ELR (cell line): ENCODE measurements at places on chromosomes 3 and 15.

GRCh38 chr3:55330756-55331155, 156.3 kb downstream of the WNT5A start:
- peak; percentile 46 for DNase-seq

- no peak for DNase-seq
Measured at GRCh38 chr15:59249816-59250215, 43.2 kb downstream of the LDHAL6B start.

DNA sequence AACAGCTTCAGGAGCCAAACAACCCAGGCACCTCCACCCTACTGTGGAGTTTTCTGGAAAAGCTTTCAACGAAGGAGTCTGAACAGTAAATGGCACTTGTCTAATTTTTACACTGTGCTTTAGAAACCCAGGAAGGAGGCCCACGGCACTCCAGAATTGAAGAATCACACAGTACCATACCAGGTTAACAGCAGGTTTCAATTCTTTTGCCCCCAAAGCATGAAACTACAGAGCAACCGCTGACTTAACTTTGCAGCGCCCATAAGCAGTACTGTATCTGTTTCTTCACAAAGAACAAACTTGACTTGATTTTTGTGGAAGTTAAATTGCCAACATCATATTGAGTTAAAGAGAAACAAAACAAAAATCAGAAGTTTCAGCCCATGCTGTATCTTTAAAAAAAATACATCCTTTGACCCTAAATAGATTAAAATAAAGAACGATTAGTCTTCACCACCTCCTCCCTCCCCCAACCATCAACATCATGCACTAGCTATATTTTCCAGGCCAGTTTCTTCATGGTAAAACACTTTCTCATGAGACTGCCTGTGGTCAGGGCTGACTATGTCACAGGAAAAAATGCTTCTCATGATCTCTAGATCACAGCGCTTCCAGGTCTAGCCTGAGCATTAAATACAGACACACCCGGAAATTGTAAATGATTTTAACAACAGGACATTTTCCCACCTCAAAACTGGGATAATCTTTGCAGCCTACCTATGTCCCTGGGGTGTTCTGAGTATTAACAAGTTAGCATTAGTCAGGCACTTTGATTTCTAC, 456.3 kb downstream of the FOXP1 start:
- no peak for DNase-seq

GRCh38 chr15:65333856-65334255, 29.4 kb downstream of the RNU5B-1 start:
- no peak for DNase-seq
